GM12892 (cell line): ENCODE measurements at places on chromosomes 16 and 17.

DNA sequence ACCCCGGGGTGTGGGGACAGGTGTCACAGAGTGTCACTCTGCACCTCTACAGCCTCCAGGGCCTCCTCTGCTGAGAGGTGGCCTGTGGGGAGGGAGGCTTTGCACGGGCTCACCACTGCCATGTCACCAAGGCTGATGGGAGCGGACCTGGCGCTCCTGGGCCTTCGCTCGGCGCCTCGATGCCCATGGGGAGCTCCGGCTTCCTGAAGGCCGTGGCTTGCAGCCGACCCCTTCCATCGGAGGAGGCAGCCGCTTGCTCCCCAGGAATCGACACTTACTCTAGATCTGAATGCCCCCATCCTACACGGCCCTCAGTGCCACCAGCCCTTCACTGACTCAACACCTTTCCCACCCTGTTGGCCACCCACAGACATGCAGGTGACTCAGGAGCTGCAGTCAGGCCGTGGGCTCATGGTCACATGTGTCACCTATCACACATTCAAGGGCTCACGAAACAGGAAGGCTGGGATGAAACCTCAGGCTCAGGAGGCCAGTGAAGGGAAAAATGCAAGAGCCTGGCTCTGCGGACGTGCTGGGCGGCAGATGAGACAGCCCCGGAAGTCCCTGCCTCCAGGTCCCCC is 11.9 kb downstream of the LGALS3BP start:
- DNase-seq = no peak

DNA sequence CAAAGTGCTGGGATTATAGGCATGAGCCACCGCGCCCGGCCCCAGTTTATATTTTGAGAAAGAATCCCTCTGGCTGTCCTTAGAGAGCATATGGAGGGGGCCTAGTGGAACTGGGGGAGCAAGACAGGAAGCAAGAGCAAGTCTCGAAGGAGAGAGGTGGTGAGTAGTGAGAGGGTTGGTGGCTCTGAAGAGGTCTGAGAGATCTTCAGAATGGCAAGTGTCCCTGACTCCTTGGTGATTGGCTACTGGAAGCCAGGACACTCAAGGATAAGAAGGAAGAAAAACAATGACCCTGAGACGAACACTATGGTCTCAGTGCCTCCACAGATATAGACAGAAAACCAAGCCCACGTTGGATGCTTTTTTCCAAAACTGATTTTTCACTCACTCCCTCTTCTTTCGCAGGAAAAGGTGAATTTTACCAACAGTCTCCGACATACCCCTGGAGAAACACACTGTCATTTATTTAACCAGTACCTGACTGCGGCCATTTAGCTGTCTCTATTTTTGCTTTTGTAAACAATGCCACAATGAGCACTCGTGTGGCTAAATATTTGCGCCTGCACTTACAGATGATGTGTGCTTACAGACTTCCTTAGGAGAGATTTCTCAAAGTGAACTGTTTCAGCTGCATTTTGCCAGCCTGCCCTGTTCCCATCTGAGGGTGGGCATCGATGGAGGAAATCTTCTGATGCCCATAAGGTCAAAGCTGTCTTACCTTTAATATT is 15.9 kb upstream of the DOK4 start:
- no peak for DNase-seq

- no peak for DNase-seq
Measured at GRCh38 chr17:57869617-57870282, 19.9 kb upstream of the MRPS23 start.

DNA sequence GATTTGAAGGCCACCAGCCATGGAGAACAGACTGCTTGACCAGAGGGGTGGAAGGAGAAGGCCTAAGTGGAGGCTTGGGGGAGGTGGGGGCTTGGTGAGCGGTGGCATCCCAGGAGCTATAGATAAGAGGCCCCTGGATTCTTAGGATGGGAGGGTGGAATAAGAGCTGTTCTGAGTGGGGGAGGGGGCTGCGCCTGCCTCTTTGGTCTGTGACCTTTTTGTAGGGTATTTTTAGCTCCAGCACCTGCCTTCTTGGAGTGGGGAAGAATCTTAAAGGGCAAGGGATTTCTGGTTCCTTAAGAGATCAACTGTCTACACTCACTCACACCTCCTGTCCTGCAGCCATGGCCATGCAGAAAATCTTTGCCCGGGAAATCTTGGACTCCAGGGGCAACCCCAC is 567 bp downstream of the ENO3 start:
- no peak for DNase-seq
